ENCODE measurements at places on chromosomes 1 and 21.

GRCh38 chr1:20615946-20616846, 17.1 kb upstream of the PINK1 start:
- DNase-seq = peak; percentile 39

GRCh38 chr1:97461782-97462181, 459.1 kb downstream of the DPYD start:
- DNase-seq = no peak

DNA sequence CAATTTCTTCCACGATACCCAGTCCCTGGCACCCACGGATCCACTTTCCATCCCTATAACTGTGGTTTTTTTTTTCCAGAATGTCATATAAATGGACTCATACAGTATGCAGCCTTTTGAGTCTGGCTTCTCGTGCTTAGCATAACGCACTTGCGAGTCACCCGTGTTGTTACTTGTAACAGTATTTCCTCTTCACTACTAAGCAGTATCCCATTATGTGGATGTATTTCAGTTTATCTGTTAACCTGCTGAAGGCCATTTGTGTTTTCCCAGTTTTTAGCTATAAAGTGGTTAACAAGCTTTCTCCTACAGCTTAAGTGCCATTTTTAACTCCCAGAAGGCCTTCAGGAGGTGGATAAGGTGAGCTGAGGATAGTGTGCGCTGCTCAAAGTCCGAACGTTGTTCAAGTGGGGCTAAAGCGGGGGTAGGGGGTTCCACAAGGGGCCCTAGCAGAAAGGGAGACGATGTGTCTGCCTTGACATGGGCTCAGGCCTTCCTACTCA, 829 bp downstream of the ADAR start:
- no peak for DNase-seq

- no peak for DNase-seq
Observed at GRCh38 chr1:228060458-228061190, 21.9 kb upstream of the ARF1 start.

- DNase-seq = no peak
Observed at GRCh38 chr1:197559655-197560054, 215.6 kb downstream of the DENND1B start.

DNA sequence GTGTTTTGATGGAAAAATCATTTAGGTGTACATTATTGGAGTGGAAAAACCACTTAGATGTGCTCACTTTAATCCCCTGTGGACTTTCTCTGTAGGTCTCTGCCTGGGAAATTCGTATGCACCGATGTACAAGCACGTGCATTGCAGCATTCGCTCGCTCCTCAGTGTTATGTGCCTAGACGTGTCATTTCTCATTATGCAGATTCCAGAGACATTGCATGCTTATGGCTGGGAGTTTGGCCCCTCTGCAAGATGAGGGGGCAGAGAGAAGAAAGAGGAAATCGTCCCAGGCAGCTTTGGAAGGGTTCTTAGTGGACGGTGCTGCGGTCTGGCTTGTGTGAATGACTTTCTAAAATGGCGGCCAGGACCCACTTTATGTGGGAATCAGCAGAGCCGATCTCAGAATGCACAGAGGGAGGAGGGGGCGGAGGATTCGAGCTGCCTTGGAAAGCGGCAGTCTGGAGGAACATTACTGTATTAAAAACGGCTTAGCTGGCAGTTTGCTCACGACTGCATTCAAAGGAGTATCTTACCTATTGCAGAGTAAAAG, 2.3 kb downstream of the SPEN start:
- DNase-seq = no peak

Measured in GM12891 (cell line).